NK-92 treated with Interleukin-12 subunit alpha and Interleukin-12 subunit beta, amount 100 ng/mL, for 24 hours (cell line): ENCODE measurements at places on chromosomes 5 and 9.

- no peak for DNase-seq
Observed at GRCh38 chr5:57102905-57103255, 71.0 kb upstream of the GPBP1 start.

DNA sequence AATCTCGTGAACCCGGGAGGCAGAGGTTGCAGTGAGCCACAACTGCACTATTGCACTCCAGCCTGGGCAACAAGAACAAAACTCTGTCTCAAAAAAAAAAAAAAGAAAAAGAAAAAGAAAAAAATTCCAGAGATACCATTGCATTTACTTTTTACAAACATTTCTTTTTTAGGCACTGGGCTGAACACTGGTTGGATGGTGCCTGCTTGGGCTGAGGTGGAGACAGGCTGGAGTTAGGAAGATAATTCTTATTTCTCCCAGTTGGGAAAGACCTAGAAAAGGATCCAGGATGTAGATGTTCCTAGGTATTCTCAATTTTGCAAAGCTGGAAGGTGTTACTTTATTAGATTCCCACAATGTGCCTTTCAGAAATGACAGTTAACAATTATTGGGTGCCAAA, 49.9 kb upstream of the JMY start:
- no peak for DNase-seq

DNA sequence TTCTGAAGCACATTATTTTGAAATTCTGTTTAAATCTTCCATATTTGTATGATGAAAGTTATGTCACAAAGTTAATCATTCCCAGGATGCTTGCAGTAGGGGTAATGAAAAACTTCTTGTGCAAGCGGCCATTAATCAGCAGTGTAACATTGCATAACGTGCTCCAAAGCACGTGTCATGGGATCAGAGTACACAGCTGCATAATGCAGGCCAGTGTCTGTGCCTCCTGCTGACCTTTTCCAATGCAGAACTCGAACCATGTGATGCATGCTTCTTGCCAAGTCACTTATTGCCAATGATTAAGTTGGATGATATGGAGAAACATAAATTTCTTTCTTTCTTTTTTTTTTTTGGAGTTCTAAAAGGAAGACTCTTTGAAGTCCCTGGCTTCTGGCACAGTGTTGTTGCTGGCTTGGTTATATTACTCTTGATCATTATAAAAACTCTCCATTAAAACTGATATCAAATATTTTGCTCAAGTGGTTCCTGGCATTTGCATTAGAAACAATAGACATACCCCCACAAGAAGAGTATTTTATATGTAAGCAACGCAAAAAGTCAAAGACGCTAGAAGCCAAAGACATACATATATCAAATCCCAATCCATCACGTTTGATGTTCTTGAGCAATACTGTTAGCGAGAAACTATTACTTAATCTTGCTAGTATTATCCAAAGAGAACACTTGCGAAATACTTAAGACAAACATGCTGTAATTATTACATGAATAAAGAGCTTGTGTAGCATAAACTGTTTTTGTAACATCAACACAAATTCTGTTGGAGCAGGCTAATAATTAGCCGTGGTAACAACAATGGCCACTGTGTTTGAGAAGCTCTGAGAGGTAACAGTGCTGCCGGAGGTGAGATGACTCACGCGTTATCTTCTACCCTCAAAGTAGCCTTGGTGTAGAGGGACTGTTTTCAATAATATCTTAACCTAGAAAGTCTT, 164.2 kb downstream of the AUH start:
- DNase-seq, result peak; percentile 19

- DNase-seq, result no peak
Observed at GRCh38 chr5:76607353-76607871, 15.8 kb downstream of the F2RL2 start.

- no peak for DNase-seq
Observed at GRCh38 chr5:116571568-116572349, 2.9 kb downstream of the SEMA6A start.

GRCh38 chr5:66882606-66883227, 286.5 kb downstream of the MAST4 start:
- DNase-seq, result no peak

- no peak for DNase-seq
Observed at GRCh38 chr9:123282362-123283047, 14.1 kb upstream of the STRBP start.

DNA sequence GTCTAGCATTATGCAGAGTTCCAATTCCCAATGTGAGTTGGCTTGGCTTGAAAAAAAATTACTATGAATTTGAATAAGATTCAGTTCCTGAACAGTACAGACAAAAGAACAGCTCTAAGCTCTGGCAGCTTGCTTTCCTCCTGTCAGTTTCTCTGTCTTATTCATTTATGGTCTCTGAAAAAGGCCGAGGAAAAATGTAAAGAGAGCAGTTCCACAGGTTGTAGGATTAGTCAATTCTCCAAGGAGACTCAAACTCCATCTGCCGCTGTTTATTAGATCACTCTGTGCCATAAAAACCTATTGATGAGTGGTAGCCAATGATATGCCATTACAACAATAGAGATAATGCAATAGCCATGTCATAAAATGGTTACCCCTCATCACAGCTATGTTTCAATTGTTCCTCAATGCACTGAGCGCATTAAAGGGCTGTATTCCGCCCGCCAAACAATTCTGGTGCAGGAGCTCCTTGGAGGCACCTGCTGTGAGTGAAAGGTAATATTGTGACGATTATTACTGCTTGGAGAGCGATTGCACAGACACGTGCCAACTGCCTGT, 188.2 kb downstream of the ARRDC3 start:
- no peak for DNase-seq

DNA sequence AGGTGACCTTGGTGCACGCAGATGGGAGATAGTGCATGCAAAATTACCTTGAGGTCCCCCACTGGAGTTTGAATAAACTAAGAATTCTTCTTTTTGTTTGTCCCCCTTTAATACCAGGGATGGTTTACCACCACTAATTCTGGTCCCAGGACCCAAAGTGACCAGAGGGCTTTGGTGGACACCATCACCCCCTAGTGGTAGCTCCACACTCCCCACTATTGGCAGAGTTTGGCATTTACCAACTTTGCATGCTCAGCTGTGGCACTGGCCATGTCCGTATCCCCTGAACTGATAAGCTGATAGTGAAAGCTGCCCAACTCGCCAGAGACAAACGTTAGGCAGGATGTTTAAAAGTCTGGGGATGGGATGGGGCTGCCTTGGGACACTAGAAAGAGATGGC, 3.3 kb downstream of the ASTN2 start:
- no peak for DNase-seq

DNA sequence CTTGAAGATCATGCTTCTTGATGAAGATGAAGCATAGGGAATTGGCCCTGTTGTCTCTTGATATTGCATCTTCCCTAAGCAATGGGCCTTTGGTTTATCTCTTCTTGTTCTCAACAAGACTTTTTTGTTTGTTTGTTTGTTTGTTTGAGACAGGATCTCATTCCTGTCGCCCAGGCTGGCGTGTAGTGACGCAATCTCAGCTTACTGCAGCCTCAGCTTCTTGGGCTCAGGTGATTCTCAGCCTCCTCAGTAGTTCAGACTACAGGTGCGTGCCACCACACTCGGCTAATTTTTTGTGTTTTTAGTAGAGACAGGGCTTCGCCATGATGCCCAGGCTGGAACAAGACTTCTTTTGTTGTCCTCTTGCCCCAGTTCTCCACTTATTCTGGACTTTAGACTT, 5.2 kb downstream of the TMEFF1 start:
- no peak for DNase-seq

DNA sequence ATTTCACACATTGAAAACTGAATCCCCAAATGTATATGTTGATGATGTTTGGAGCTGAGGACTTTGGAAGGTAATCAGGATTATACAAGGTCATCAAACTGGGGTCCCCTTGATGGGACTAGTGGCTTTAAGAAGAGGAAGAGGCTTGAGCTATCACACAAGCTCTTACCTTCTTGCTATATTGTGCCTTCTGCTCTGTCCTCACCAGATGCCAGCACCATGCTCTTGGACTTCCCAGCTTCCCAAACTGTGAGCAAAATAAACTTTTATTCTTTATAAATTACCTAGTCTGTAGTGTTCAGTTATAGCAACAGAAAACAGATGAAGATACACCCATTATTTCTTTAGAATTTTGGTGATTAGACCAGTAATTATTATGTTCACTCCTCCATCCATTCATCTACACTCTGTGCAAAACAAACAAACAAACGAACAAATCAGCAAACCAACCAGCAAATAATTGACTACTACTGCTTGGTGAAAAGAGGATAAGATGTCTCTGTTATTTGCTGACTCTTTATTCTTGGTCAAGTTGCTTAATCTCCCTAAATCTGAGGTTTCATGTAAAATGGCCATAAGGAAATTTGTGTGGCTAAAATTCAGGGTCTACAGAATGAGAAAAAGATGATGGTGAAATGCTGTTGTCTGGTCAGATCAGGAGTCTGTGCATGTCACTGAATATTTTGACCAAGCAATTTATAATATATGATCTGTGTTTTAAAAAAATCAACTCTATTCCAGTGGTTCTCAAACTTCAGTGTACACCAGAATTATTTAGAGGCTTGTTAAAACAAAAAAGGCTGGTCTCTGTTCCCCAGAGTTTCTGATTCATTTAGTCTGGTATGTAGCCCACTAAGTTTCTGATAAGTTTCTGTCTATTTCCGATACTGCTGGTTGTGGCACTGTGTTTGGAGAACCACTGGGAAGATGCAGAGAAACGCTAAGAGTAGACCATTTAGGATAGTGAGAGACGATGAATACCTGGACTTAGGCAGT, 854.1 kb downstream of the MAT2B start:
- DNase-seq, result no peak

- no peak for DNase-seq
Observed at GRCh38 chr9:137669261-137669672, 50.5 kb downstream of the EHMT1 start.

DNA sequence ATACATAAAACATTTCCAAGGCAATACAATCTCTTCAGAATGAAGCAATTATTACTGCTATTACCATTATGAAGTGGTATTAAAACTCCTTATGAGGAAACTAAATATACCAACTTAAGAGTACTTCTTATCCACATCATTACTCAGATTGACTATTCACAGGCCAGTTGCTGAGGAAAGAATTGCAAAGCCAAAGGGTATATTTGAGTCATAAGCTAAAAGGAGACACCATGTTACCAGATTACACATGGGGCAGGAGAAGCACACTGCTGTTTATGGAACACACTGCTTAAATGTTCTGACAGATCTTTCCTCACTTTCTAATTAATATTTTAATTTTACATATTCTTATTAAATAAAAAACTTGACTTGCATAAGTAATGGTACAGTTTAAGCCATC, 1726.4 kb upstream of the NUDT12 start:
- DNase-seq, result no peak

DNA sequence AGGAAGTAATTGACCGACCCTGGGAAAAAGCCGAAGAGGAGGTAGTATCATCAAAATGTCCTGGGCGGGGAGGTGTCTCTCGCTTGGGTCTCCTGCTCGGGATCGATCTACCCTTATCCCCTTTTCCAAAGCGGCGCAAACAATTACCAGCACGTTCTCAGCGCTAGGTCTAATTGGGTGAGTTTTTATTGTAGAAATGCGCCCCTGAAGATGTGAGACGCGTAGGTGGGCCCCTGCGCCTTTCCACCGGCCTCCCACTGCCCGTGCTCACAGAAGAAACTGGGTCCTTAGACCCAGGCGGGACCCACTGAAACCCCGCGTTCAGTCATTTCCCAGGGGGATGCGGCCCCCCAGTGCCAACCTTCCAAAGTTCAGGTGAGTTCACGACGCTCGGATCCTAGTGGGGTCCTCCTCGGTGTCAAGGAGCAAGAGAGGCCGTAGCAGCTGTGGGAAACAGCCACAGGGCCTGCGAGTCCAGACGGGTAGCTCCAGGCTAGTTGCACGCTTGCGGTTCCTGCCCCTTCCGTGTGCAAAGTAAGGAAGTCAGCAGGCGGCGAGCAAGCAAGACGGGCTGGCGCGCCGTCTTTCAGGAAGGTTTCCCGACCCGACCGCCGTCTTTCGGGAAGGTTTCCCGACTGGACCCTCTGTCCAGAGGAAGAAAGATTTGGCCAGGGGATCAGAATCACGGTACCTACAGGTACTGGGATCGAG, 1.5 kb downstream of the SMIM32 start:
- no peak for DNase-seq

DNA sequence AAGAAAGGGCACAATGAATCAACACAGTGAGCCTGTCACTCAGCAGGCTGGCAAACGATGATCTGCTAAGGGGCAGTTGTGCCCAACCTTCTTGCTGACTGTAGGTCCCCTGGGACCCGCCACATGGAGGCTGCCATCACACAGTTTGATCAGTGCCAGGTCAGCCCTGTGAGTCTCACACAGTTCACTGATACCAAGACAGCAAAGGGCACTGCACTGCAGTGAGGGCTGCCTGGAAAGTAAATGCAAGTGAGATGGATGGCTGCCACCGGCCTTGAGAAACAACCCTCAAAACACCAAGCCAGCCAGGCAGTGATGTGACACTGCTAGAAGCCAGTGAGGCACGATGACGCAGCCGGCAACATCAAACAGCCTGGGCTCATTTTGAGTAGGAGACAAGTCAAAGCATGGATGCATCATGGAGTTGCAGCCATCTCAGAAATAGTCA, 30.3 kb downstream of the FOXD1 start:
- DNase-seq, result no peak

- no peak for DNase-seq
Observed at GRCh38 chr9:93291536-93292287, 107.8 kb downstream of the WNK2 start.

GRCh38 chr9:26722755-26723154, 169.8 kb downstream of the CAAP1 start:
- no peak for DNase-seq

DNA sequence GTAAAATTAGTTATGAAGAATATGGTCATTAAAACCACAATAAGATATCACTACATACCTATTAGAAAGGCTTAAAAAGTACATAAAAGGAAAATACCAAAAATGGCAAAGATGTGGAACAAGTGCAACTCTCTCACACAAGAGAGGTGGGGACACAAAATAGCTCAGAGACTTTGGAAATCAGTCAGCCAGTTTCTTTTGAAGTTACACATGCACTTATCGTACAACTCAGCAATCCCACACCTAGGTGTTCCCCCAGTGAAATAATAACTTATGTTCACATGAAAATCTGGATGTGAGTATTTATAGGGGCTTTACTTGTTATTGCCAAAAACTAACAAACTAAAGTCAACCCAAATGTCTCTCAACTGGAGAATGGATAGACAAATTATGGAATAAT, 9.8 kb upstream of the RICTOR start:
- DNase-seq, result no peak

DNA sequence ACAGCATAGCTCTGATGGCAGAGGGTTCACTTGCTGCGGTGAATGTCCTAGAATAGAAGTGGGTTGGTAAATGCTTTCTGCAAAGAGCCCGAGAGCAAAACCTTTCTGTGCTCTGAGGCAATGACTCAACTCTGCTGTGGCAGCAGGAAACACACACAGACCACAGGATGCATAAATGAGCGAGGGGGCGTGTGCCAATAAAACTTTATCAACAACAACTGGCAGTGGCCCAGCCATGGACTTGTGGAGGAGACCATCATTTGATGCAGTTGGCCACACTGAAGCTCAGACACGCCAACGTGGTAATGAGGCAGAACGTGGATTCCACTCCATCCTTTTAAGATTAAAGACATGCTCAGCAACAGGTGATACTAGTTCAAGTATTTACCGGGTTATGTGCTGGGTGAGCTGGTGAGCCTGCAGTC, 6.8 kb downstream of the MRPL36 start:
- DNase-seq, result peak; percentile 75
